ENCODE measurements at places on chromosomes 1 and 21. TPM values are rescaled to one million over a fixed set of nuclear protein-coding genes. Genes with fewer than 3 reads are reported as not detected.

DNA sequence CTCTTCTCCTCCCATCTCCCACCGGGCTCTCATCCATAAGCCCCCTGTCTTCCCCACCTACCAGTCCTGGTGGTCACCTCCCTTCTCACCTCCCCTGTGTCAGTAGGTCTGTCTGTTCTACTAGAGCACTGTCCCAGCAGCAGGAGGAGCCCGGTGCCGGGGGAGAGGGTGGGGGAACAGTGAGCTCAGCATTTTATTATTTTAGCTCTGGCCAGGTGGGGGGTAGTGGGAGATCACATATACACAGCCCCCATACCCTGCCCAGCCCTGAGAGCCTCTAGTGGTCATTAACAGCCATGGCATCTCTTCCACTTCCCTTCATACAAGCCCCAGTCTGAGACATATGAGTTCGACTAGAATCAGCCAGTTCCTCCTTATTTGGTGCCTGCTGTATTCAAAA is at the start of gene TMOD4:
TMOD4 (minus strand) TSS at position 119 of the 400 bp plus-strand sequence. CDS start 1,106 bp downstream, outside the sequence.
- H3K27me3 ChIP-seq = no peaks in the 10 kb centered on the region
- no peak for DNase-seq
- peaks cover 19% of the 10 kb centered on the region for H3K36me3 ChIP-seq
- no peak within 1 kb of the TSS for H3K4me3 ChIP-seq

TSPEAR gene
- not detected for total RNA-seq

MYOG gene
- not detected for total RNA-seq

- peaks cover 16% of the 10 kb centered on the region for H3K27me3 ChIP-seq
- no peak overlapping the region for H3K27ac ChIP-seq
- H3K36me3 ChIP-seq = no peaks in the 10 kb centered on the region
- no peaks in the 10 kb centered on the region for H3K4me1 ChIP-seq
- H3K4me3 ChIP-seq = no peak overlapping the region
These were observed 296.0 kb downstream of the HHAT start for GRCh38 chr1:210624722-210625121.

GRCh38 chr1:242468784-242469183 is 55.7 kb downstream of the PLD5 start:
- no peak for DNase-seq
- no peaks in the 10 kb centered on the region for H3K4me1 ChIP-seq
- no peak overlapping the region for H3K4me3 ChIP-seq
- no peaks in the 10 kb centered on the region for H3K36me3 ChIP-seq
- H3K27ac ChIP-seq = no peak overlapping the region

DNA sequence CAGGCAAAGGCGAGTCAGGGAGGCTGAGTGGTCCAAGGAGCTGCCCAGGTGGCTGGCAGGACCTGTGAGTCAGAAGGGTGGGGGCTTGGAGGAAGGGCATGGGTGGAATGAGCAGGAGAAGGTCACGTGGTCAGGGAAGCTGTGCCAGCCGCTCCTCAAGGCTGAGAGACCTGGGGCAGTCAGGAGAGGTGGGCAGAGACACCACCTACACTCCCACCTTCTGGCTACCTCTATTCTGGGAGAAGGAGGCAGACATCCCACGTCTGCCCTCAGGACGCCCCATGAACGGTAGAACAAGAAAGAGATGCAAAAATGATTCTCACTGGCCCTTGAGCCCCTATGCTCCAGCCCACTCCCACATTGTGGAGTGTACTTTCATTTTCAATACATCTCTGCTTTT is 151.8 kb upstream of the RAB4A start:
- H3K27ac ChIP-seq = no peak overlapping the region
- no peak overlapping the region for H3K4me3 ChIP-seq
- no peak for DNase-seq
- no peaks in the 10 kb centered on the region for H3K27me3 ChIP-seq
- peaks cover 5% of the 10 kb centered on the region for H3K4me1 ChIP-seq
- H3K36me3 ChIP-seq = no peaks in the 10 kb centered on the region

TNNT2 gene
- total RNA-seq = 2.0 TPM

MAP3K21 gene
- total RNA-seq = 19.1 TPM

Data from HCT116 (cell line).